NCI-H187 treated with DMSO at 0.1 percent for 48 hours (cell line): ENCODE measurements at places on chromosomes 16 and 17.

DNA sequence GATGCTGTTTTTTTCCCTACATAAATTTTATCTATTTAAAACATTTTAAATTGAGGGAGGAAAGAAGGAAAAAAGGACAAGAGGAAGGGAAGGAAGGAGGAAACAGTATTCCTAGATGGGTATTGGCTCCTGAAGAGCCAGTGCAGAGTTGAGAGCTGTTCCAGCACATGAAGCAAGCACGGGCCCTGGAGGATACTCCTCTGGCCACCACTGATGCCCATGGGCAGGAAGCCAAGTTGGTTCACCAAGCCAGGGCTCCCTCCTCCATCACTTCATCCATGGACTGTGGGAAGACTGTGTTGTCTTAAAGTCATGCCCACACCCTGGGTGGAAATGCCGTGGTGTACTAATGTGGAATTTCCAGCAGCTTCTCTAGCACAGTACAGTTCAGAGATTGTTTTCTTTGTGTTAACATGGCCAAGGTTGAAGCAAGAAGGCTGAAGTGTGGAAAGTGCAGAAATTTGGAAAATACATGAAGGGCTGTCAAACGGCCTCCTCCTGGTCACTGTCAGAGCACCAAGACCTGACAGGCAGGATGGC, 23.9 kb upstream of the NOS2 start:
- no peak for DNase-seq

DNA sequence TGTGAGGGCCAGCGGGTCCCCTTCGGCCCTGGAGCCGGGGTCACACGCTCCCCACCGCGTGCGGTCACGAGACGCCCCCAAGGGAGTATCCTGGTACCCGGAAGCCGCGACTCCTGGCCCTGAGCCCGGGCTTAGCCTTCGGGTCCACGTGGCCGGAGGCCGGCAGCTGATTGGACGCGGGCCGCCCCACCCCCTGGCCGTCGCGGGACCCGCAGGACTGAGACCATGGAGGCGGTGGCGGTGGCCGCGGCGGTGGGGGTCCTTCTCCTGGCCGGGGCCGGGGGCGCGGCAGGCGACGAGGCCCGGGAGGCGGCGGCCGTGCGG, at the start of gene NAGLU:
Gene NAGLU, plus strand, starts transcription at position 194 of the 324 bp plus-strand sequence. Its CDS starts 32 bp downstream, at position 226.
- no peak for DNase-seq

DNA sequence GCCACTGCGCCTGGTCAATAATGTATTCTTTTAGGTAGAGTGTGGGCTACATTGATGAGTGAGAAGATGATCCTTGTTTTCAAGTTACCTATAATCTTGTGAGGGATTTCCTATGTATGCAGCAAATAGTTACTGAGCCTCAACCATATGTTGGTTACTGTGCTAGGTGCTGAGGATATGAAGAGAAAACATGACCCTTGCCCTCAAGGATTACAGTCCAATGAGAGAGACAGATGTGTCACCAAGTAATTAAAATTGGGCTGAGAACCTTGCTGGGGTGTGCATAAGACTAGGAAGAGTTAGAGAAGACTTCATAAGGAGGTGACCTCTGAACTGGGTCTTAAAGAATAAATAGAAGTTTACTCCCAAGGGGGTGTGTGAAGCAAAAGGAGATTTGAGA, 7.4 kb downstream of the POLR2A start:
- DNase-seq: no peak

DNA sequence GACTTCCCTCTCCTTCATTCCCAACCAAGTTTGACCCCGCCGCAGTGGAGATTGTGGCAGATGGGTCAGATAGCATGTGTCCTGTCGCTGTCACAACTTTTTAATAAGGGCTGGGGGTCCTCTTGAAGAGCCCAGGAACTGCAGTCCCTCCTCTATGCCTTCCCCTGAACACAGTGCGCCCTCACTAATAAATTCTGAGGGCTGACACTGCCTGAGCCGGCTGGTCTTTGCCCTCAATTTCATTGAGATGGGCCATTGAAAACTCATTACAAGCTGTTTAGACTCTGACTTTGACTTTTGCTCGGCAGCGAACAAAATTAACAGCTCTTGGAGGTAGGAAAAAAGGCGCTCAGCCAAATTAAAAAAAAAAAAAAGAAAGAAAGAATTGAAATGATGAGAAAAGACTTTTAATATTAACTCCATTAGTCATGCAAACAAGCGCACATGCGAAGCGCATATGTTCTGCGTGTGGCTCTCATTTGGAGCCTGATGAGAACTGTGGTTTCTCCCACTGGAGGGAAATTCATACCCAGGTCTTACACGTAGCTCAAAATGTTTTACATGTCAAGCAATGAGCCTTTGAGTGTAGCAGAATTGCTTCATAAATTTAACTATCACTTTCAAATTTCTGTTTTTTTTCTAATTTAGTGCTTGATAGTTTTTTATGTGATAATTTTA, 704.7 kb downstream of the WWOX start:
- no peak for DNase-seq

GRCh38 chr17:6853764-6854442, 22.4 kb upstream of the TEKT1 start:
- no peak for DNase-seq

DNA sequence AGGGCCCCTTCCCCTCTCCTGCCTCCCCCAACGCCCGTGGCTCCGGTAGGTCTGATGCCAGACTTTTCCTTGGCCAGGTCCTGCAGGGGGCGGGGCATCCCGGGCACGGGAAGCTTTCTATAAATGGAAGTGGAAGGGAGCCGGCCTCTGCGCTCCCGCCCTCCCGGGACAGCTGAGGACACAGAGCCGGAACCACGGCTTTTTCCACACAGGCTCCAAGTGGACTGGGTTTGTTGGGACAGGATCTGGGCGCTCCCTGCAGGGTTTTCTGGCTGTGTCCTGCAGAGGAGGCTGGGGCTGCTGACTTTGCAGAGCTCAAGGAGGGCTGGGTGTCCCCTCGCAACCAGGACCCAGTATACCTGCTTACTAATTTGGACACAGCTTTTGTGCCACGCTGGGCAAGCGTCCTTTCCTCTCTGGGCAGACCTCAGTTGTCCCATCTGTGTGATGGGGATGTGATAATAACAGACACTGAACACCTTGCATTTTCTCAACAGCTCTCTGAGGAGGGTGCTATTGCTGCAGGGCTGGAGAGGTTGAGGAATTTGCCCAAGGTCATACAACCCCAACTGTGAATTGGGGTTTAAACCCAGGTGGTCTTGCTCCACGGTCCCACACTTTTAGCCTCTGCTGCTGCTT, 1.8 kb downstream of the TNS4 start:
- no peak for DNase-seq

- DNase-seq: no peak
Observed at GRCh38 chr17:1958134-1958881, 66.8 kb downstream of the RTN4RL1 start.

GRCh38 chr17:35287286-35287811, 44.5 kb downstream of the SLFN5 start:
- DNase-seq: no peak

GRCh38 chr16:3292604-3293003, 9.3 kb downstream of the ZNF263 start:
- no peak for DNase-seq

DNA sequence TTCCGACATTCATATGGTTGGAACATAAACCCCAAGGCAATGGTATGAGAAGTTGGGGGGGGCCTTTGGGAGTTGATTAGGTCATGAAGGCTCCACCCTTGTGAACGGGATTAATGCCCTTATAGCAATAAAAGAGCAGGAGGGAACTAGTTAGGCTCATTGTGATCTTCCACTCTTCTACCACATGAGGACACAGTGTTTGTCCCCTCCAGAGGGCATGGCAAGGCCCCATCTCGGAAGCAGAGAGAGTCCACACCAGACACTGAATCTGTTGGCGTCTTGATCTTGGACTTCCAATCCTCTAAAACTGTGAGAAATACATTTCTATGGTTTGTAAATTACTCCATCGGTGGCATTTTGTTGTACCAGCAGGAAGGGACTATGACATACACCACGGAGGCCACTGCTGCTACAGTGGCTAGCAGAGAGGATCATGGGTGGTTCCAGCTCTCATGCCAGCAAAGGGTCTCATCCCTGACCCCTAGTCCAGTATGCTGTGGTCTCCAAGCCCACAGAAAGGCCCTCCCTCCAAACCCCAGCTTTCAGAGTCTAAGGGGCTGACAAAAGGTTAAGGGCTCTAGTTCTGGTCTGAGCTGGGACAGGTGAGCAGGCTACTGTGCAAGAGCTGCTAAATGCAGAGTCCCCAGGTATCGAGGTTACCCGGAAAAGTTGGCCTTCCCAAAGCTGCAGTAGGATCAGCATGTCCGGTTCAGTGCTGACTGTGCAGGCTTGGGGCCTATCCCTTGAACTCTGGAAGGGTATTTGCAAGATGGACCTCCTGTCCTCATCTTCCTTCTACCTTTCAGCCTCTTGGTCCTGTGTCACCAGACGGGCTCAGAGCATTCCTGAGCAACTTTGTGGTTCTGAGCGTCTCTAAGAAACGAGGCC, 12.2 kb downstream of the CCR7 start:
- no peak for DNase-seq

- no peak for DNase-seq
Observed at GRCh38 chr17:82973456-82974135, 105.8 kb upstream of the METRNL start.

DNA sequence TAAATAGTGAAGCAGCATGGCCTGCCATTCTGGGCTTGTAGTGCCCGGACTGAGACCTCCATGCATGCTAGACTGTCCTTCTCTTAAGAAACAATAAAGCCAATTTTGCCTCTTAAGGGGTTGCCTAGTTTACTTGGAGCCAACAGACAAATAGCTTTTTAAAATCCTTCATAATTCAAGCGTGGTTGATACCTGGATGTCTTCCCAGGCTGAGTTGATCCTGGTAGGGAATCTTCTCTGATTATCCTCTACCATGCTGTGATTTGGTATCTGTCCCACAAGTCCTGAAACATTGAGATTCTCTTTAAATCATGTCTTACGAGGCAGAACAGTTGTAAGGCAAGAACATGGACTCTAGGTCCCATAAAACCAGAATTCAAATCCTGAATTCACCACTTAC, 359.6 kb upstream of the CCL2 start:
- no peak for DNase-seq

DNA sequence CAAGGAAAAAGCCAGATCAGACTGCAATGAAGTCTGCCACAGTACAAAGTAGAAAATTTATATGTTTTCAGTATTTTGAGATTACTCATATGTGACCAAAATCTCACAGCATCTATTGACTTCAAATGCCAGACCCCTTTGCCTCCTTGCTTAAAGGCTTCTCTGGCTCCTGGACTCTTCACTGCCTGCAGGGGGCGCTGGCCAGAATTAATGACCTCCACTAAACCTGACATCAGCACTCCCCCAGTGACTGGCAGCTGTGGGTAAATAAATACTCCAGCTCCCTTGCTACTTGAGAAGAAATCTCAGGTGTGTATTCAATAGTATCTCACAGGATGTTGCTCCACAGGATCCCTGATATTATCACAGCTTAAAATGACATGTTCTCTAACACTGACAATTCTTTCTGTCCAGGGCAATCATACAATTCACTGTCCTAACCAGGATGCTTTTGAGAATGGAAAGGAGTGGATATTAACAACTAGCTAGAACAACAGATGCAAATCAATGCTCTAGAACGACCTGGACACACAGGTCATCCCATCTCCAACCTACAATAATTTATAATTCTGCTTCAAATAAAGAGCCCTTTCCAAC, 4.0 kb downstream of the BECN1 start:
- no peak for DNase-seq

- DNase-seq: no peak
Observed at GRCh38 chr16:3950343-3951193, 70.1 kb upstream of the CREBBP start.

GRCh38 chr17:1312261-1312870, 32.9 kb downstream of the TRARG1 start:
- DNase-seq: no peak

DNA sequence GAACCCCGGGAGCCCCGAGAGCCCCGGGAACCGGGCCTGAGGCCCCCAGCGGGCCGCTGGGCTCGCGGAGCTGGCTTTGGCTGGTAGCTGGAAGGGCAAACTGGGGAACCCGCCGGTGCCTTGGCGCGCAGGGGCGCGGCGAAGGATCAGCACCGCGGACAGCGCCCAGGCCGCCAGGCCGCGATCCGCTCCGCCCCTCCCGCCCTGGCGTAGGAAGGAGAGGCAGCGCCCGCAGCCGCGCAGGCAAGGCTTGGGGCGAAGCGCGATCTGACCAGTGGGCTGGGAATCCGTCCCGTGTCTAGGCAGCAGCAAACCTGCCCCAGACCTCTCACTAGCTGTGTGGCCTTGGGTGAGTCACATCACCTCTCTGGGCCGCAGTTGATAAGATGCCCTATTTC, 331 bp upstream of the CCDC92B start:
- DNase-seq: no peak
